Right lung (tissue), 10 donors: ENCODE measurements at places on chromosomes 3 and 15. TPM values are rescaled to one million over a fixed set of nuclear protein-coding genes. Genes with fewer than 3 reads are reported as not detected.

BCL6 gene
- 13.3 TPM for polyA plus RNA-seq

DNA sequence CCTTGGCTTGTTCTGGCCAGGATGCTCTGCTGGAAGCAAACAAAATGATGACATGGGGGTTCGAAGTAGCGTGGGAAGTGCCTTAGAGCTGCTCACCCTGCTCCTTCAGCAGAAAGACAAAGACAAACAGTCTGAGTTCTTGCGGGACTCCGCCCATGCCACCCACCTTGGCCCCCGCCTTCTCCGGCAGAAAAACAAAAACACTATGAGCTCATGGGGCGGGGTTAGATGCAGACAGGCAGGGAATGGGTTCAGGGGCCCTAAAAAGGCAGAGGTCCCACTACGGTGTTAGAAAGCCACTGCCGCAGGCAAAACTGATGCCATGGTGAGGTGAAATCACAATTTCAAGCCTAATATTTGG, 9.7 kb upstream of the NCKIPSD start:
- no peak for DNase-seq

- no peak for DNase-seq
Measured at GRCh38 chr3:181358562-181358961, 353.2 kb upstream of the SOX2 start.

- no peak for DNase-seq
Measured at GRCh38 chr3:71095511-71096291, 487.8 kb downstream of the FOXP1 start.

CDCP1 gene
- polyA plus RNA-seq: 0.54 TPM

GRCh38 chr3:172319595-172319994, 128.7 kb downstream of the GHSR start:
- no peak for DNase-seq

- DNase-seq: no peak
Measured at GRCh38 chr3:71104121-71104541, 479.4 kb downstream of the FOXP1 start.

- DNase-seq: no peak
Measured at GRCh38 chr3:143215059-143215458, 95.5 kb downstream of the CHST2 start.

DNA sequence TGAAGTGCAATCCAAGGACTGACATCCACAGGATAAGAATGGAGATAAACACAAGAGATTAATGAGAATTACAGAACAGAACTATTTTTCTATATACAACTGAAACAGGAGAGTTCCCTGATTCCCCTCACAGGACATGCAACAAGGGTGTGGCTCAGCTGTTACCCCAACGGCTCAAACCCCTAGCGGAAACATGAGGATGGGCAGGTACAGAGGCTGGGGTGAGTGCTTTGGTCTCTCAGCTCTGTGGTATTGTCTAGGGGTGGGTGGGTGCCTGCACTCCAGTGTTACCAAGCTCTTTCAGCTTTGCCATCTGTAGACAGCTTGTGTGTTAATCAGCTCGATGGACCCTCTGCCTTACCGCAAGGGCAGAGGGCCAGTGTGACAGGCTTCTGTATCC, 17.8 kb upstream of the LRIG1 start:
- DNase-seq: no peak

DNA sequence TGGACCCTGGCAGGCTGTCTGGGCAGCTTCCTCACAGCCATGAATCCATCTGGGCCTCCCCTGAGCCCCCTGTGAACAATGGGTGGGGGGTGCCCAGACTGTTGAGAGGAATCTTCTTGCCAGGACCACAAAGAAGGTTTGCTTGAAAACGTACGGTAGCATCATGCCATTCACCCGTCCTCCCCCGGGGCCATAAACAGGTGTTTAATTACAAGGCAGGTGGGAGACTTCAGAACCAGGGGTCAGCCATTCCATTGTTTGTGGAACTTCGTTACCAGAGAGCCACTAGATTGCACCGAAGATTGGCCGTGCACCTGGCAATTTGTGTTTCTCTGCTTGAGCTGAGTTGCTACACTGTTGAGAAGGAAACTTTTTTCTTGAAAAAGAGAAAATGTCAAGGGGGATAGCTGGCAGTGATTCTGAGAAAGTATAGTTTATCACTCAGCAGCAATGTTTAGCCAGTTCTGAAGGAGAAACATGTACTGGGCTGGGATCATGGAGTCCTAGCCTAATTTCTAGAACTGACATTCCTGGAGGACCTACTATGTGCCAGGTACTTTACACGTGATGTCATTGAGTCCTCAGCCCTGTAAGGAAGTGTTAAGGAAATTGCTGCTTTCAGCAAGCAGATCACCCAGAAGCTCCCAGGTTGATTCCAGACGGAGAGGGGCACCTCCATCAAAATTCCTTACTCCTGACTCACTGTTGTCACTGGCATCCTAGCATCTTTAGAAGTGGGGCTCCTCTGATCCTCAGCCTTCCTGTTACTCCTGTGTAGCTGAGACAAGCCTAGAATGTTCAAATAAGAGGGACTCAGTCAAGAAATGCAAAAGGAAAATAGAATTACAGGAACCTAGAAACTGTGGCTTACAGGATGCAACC, 103.8 kb upstream of the UBE2E1 start:
- DNase-seq: no peak

PIERCE2 gene
- 4.2 TPM for polyA plus RNA-seq

- no peak for DNase-seq
Measured at GRCh38 chr3:171790574-171790897, 19.7 kb downstream of the PLD1 start.

- no peak for DNase-seq
Measured at GRCh38 chr3:17515445-17516234, 226.8 kb downstream of the TBC1D5 start.

CHRM5 gene
- 0.10 TPM for polyA plus RNA-seq

CPNE4 gene
- 1.5 TPM for polyA plus RNA-seq

DNA sequence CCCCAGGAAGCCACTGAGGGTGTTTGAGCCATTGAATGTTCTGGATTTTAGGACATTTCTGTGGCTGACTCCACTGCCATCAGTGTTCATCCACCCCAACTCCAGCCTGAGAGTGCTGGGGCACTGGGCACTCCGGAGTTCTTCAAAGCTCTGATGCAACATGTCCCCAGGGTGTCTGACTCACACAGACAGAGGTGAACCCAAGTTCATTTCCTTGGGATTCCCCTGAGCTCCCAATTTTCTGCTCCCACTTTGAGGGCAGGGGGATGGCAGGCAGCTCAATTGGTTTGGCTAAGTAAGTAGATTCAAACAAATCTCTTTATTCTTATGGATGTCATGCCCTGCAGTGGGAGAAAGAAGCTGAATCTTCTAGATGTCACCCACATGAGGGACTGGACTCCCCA, 2.2 kb downstream of the STRA6 start:
- no peak for DNase-seq

DNA sequence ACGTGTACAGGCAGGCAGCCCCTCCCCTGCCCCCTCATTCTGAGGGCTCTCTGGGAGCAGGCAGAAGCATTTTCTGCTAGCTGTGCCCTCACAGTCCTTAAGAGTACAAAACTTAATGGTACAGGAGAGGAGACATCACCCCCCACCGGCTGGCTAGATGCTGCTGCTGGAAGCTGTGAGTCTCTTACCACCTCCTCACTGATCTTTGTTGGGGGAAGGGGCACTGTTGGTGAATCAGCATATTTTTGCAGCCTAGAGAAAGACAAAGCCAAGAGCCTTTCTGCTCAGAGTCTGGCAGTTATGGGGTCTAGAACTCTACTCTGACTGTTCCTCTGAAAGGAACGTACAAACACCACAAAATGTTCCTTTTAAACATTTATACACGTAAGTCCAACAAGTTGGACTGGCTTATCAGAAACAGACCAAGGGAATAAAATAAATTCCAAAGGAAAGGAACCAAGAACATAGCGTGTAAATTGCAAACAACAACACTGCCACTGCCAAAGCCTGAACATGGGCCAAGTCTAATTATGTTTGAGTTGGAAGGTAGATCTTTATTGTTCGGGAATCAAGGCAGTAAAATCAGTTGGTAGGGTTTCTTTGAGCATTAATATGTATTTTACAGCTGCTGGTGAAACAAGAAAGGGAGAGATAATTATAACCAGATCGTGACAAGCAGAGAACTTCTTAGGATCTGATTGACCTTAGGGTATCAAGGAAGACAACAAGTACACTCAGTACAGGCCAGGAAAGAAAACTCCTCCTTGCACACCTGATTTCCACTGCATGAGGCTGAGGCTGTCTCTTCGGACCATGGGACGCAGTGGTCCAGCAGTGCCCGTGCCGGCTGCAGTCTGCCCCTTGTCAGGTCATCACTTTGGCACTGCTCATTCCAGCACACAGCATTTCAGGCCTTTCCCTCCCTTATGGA, 27.4 kb downstream of the CLK3 start:
- DNase-seq: no peak

DNA sequence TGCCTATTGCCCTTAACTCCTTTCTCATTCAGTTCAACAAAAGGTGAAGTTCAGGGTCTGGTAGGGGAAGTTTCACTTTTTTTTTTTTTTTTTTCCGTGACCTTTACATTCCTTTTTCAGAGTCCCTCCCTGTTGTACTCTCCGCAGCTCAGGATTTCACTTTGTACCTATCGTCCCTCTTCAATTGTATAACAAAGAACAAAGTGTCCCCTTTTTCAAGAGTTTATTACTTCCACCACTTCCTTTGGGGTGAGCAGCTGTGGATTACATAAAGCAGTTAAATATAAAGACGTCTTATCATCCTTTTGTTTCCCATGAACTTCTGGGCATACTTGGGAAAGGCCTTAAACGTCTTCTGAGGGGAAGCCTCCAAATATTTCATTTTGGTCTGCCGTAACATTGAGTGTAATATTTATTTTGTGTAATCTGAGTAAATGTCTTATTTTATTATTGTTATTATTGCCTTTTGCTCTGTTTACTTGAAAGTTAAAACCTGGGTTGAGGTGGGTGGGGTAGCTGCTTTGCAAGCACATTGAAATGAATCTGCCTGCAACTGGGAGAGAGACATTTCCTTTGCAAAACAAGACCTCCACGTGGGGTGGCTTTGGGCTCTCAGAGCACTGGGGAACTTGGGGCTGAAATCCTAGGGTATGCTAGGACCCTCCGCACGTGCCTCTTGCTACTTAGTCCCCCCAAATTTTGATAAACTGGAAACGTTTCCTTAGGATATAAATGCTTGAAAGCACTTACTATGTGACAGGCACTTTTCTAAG, 169.4 kb downstream of the MCTP2 start:
- DNase-seq: no peak

GRCh38 chr3:166660962-166661361, 719.1 kb downstream of the ZBBX start:
- no peak for DNase-seq

DNA sequence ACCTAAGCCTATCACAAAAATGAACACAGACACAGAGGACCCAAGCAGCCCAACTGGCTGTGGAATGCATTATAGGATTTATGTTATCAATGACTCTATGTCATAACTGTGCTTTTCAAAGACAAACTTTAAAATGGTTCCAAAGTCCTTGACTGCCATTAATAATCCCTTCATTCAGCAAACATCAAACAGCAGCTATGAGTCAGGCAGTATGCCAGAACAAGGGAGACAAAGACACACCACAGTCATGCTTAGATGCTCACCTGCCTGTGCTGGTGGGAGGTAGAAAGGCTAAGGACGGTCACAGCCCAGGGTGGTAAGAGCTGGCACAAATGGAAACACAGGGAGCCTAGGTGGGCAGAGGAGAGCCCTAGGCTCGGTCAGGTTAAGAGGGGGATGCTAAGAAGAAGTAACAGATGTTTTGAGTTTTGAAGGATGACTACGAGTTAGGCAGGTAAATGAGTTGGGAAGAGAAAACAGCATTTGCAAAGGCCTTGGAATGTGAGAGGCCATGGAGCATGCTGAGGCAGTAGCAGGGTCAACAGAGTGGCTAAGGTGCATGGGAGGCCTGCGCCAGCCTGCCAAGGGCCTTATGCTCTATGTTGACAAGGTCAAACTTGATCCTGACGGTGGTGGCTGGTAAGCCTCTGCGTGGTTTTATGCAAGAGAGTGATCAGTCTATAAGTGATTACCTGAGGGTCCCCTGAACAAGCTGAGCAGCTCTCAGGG, 23.0 kb downstream of the NMNAT3 start:
- no peak for DNase-seq

GRCh38 chr3:150428562-150428961, 20.5 kb downstream of the TSC22D2 start:
- DNase-seq: no peak

SLC15A2 gene
- 29.5 TPM for polyA plus RNA-seq

GRCh38 chr3:23932571-23932970, 12.5 kb upstream of the NR1D2 start:
- no peak for DNase-seq

DNA sequence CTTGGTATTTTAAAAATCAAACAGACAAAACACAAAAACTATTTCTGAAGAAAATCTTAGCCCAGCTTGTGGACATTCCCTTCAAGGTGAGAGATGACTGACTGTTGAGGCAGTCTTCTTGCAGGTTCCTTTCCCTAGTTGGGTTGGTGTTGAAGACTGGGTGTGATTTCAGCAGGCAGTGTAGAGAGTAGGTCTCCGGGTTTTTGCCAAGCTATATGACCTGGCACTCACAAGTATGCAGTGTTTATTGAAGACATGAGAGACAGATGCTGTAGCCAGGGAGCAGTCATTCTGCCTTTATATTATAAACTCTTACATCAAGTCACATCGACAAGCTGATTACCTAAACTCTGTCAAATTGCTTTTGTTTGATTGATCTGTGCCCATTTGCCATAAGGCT, 17.5 kb downstream of the SENP8 start:
- no peak for DNase-seq

DNA sequence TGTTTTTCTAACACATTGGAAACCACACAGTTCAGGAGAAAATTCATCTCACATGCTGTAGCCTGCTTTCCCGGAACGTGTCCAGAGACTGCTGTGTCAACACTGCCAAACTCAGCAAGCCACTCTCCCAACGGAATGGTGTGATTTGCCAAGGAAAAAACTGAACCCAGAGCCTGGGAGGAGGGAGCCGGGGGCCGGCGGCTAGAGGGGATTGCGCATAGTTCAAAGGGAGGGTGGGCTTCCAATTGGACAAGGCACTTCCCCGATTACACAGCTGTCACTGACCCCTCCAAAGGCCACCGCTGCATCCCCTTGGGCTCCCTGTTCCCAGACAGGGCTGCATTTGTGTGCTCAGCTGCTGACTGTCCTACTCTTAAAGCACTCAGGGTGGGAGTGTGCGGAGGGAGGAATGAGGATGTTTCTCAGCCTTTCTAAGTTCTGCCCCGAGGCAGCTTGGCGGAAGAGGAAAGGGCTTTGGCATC, 256.2 kb downstream of the ZNF621 start:
- no peak for DNase-seq

DNA sequence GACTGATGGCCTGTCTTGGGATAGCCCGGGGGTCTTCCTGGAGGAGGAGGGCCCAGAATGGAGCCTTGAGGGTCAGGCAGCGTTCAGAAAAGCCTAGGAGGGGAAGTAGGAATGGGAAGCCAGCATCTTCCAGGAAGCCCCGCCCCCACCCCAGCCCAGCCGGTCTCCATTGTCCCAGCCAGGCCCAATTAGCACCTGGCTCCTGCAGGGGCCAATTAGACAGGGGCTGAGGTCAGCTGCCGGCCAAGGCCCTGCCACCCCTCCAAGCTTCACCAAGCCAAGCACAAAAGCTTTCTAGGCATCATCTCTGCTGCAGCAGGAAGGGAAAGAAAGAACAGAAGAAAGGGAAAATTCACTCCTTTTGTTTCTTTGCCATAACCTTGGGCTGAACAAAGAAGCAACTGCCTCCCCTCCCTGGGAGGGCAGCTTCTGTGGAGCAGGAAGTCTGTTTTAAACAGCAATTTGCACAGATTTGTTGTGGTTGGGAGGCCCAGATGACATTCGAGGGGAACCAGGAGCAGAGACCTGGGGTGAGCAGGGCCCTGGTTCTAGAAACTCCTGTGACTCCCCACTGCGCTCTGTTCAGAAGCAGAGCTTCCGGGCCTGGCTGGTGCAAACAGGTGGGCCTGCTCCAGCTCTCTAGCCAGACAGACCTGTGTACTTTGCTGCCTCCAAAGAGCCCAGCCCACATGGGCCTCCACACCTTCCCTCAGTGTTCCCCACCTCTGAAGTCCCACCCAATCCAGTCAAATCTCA, 47.7 kb downstream of the CYP11A1 start:
- no peak for DNase-seq
